ENCODE measurements at places on chromosomes 11 and 22.

DNA sequence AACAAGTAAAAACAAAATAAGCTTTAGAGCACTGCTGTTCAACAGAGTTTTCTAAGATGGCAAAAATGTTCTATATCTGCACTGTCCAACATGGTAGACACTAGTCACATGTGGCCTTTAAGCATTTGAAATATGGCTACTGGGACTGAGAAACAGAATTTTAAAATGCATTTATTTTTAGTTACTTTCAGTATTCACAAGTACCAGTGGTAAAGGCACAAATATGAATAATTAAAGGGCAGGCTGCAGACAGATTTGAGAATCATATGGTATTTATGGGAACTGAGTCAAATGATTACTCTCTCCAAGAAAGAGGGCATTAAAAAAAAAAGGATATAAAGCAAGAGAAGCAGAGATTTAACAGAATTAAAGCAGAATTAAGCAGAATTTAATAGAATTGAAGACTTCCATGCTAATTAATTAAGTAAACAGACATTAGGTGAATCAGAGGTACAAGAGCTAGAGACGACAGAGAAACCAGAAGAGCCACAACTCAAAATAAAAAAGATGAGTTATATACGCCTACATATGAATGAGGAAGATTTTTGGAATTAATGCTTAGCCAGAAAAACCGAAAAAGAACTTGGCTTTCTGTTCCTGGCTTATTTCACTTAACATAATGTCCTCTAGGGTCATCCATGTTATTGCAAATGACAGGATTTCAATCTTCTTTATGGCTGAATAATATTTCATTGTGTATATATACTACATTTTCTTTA, 160.4 kb downstream of the ATG16L2 start:
- DNase-seq, result no peak

DNA sequence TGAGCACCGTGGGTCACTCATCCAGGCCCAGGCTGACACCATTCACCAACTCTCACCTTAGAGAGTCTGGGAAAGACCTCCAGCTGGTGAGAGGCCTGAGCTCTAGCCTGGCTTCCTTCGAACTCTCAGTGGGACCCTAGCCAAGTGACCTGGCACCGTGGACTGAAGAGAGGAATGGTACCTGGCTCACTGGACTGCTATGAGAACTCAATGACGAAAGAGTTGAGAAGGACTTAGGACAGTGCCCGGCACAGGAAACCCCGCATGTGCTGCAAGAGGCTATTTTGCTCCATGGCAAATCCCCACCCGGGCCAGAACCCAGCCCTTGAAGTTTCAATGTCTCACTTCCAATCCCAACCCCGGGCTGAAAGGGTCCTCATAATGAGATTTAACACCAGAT, 605 bp upstream of the RAPSN start:
- no peak for DNase-seq

- DNase-seq, result no peak
These were observed 66.8 kb upstream of the MYOD1 start for GRCh38 chr11:17652556-17652955.

GRCh38 chr11:85647078-85647477, 689 bp upstream of the TMEM126A start:
- no peak for DNase-seq

DNA sequence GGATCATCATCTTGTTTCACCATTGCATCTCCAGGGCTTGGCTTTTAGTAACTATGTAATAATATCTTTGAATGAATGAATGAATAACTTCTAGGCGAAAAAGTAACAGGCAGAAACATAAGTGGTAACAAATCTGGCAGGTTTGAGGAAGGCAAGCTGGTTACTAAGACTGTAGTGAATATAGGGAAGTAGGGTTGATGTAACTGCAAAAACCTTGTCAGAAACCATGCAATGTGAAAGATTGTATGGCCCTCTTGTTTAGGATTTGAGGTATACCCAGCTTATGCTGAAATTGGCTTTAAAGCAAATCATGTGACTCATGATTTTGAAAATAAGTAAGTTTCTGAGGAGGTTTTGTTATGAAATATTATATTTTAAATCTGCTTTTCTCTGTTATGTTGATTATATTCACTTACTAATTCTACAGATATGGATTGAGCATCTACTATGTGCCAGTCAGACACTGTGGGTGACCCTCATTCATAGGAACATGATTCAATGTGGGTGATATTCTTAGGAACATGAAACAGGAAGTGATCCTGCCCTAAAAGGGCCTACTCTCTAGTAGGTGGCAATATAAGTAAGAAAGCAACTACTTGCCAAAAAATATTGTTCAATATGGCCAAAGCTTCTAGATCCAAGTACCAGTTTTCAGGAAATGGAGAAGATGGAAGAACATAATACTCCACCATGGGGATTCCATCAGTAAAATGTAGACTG, 115.5 kb upstream of the CCDC90B start:
- no peak for DNase-seq

GRCh38 chr11:30360741-30361140, 37.8 kb downstream of the ARL14EP start:
- no peak for DNase-seq

DNA sequence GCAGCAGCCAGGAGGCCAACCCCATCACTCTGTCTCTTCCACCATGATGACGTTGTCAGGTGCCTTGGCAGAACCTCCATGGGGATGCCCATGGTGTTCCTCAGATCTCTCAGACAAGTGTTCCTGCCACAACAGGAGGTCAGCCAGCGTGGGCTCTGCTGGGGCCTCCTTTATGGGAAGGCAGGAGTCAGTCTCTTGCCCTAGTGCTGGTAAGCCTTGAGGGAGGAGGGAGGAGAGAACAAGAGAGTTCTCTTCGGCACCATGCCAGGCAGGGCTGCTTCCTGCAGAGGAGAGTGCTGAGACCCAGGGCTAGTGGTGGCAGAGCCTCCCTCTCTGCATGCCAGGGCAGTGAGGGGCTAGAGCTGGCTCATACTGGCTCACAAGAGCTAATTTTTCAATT, 32.5 kb downstream of the GNAZ start:
- no peak for DNase-seq

- no peak for DNase-seq
These were observed 72.6 kb downstream of the DENND5A start for GRCh38 chr11:9192561-9192960.

DNA sequence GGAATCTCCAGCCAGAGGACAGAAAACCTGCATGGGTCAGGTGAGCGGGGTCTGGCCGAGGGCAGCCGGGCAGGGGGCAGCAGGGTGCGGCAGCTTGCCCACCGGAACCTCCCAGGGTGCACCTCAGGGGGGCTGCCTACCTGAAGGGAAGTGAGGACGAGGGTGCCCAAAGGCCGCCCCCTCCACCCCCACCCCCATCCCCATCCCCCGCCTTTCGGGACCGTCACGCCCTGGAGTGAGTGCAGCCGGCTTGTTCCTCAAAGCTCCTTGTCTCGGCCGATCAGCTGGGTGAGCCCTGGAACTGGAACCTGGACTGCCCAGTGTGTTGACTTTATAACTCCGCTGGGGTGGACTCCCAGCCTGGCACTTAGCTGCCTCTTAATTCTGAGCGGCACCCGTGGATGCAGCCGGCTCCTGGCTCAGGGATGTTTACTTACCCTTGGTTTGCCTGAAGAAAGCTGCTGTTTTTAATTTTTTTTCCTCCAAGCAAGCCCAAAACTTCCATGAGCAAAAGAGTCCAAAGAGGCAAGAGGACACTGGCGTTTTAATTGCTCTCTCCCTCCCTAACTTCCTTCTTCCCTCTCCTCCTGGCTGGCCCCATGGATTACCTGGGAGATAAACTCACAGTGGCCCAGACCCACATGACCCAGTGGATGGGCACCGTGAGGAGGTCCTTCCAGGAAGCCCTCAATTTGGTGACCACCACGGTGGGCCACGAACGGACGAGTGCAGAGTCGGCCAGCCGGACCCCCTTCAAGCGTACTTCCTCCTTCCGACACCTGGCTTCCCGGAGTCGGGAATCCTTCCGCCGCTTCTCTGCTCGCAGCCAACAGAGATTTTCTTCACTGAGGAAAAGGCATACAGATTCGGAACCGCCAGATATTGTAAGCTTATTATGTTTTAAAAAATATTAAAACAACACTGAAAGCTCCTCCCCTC, 87.8 kb upstream of the CRYBB3 start:
- no peak for DNase-seq

- no peak for DNase-seq
These were observed 448.0 kb upstream of the FAT3 start for GRCh38 chr11:91776655-91777054.

DNA sequence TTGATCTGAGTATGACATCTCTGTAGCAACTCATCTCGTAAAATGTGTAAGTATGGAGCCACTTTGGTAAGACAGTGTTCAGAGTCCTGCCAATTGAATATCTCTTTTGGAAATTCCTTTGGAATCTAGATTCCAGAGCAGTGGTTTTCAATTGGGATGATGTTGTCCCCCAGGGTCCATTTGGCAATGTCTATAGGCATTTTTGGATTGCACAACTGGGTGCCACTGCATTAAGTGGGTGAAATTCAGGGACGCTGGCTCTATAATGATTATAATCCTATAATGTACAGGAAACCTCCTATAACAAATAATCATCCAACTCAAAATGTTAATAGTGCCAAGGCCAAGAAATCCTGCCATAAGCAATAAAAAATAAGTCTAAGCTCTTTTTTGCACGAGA, 404.8 kb upstream of the RAG2 start:
- no peak for DNase-seq

DNA sequence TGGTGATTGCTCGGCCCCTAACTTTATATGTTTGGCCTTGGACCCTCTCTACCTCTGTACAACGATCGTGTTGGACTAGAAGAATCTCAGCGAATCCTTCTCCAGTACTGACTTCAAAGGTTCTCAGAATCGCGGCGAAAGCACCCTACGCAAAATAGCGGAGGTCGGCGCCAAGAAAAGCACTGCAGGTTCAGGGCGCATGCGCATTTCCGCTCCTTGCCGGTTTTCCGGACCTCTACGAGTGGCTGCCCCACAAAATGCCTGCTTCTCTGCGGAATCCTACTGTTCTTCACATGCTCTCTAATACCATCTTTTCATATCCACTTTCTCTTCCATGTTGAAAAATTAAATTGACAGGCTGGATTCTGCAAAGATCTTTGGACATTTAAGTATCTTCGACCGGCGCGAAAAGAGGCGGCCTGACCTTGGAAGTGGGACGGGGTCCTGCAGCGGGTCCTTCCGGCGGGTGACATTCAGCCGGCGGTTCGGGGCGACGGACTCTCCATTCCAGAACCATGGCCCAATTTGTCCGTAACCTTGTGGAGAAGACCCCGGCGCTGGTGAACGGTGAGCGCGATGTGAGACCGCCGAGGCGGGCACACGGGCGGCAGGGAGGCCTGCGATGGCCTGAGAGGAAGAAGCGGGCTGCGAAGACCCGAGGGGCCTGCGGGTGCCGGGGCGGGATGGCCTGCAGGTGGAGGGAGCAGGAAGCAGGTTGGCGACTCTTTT, at the start of gene ATP5MG:
TSS of gene ATP5MG (plus strand) at position 456 of the 729 bp plus-strand sequence. CDS start at position 516, 60 bp downstream.
- peak; percentile 89 for DNase-seq

- no peak for DNase-seq
These were observed 56.0 kb upstream of the OR5AK2 start for GRCh38 chr11:56932572-56933220.

DNA sequence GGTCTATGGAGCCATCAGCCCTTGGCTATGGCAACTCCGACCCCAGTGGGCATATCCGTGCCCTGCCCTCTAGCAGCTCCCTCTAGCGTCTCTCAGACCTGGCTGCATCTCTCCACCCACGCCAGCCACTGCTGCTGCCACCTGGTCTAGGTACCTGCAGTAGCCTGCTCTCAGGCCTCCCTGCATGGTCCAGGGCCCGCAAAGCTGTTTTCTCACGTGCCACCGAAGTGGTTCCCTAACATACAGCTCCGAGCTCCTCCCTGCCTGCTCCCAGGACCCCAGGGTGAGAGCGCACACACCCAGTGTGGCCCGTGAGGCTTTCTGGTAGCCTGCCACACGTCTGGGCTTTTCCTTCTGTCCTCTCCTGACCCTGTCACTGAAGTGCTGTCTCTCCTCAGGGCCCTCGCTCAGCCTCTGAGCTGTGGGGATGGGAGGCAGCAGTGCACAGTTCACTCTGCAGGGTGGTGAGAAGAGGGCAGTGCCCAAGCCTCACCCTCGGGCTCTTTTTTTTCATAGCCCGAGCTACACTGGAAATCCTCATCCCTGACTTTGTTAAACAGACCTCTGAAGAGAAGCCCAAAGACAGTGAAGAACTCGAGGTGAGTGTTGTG, 14.3 kb downstream of the DGCR8 start:
- no peak for DNase-seq

DNA sequence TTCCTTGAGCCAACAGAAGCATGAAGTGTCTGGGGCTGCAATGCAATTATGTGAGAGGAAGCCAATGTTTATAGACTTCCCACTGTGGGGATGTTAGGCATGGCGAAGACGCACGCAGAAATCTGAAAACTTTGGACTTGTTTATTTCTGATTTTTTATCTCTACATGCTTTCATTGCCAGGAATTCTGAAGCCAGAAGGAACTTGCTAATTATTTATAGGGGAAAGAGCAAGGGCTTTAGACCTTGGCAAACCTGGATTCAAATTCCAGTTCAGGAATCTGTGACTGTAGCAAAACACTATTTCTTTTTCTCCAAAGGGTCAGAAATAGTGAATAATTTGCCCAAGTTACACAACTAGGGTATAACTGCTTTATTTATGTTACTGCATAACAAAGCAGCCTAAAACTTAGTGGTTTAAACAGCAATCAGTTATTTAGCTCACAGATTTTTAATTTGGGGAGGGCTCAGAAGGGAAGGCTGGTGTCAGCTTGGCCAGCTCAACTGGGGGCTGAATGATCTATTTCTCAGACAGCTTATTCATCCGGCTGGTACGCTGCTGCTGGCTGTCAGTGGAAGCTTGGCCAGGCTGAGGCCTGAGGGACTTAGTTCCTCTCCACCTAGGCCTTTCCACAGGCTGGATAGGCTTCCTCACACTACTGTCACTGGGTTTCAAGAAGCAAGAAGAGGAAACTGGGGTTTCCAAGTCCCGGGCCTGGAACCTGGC, 1.9 kb upstream of the OR6Q1 start:
- DNase-seq, result no peak

- DNase-seq, result no peak
These were observed 46.8 kb downstream of the CEP164 start for GRCh38 chr11:117374316-117375055.

- DNase-seq, result no peak
These were observed 11.6 kb downstream of the ARRB1 start for GRCh38 chr11:75339685-75340409.

GRCh38 chr11:109984634-109985289, 108.4 kb upstream of the ZC3H12C start:
- no peak for DNase-seq

DNA sequence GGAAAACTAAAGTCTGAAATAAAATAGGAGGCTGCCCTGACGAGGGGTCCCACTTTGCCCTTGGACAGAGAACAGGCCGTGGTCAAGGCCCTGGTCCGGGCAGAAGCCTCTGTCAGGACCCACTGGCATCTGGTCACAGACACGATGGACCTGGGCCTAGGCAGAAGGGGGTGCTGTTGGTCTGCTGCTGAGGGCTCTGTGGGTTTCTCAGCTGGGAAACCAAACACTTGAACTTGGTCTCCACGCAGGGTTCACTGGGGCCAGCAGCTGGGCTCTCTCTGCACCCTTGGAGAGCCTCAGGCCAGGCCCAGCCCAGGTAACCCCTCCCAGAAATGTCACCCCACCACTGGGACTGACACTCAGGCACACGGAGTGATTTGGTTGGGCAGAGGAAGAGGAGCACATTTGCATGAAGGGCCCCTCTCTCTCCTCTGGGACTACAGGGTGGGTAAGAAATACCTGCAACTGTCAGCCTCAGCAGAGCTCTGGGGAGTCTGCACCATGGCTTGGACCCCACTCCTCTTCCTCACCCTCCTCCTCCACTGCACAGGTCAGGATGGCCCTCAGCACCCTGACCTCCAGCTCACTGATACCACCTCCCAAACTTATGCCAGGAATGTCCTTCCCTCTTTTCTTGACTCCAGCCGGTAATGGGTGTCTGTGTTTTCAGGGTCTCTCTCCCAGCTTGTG, 48.1 kb upstream of the TOP3B start:
- DNase-seq, result no peak

- DNase-seq, result no peak
These were observed 185.0 kb downstream of the NELL1 start for GRCh38 chr11:20854215-20854955.

Data from T-helper 1 cell (primary cell).